ENCODE measurements at places on chromosomes 16 and 17.

- DNase-seq: no peak
These were observed 44.9 kb upstream of the CDC42EP4 start for GRCh38 chr17:73356561-73357170.

DNA sequence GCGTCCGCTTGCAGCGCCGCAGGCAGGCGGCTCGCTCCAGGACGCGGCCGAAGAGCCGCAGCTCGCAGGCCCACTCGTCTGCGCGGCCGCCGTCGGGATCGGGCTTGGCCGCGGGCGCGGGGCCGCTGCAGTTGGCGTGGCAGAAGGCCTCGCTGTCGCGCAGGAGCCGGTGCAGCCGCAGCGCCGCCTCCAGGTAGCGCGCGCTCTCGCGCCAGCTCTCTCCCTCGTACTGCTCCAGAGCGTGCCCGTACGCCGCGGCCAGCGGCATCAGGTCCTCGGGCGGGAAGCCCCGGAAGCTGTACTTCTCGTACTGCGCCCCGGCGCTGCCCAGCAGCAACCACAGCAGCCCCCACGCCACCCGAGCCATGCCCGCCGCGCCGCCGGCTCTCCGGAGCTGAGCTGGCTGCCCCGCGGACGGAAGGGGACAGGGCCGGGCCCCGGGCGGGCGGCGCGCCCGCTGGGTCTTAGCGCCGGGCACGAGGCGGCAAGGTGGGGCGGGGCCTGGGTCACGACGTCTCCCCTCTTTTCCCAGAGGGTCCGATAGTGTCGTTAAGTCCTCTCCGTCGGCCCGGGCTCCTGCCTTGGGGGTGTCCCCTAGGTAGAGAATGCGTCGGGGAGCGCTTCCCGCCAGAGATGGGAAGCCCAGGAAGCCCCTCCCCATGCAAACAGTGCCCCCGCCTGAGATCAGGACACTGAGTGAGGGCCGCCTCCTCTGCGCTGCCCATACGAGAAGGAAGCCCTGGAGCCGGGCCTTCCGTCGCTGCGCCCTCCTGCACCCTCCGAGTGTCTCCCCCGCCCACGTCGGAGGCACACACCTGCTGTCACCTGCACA, at the start of gene P3H4:
P3H4 (minus strand) TSS at position 401 of the 832 bp plus-strand sequence; CDS start at position 367, 34 bp downstream.
- DNase-seq: no peak

- no peak for DNase-seq
These were observed 3.7 kb upstream of the STAT5A start for GRCh38 chr17:42284566-42284965.

GRCh38 chr16:49194537-49195236, 87.0 kb downstream of the CBLN1 start:
- DNase-seq: no peak

- no peak for DNase-seq
These were observed 24.9 kb upstream of the RHBDL3 start for GRCh38 chr17:32240750-32241149.

- DNase-seq: no peak
These were observed 11.1 kb downstream of the TRPV3 start for GRCh38 chr17:3546521-3546920.

GRCh38 chr17:27526604-27527002, 70.4 kb downstream of the KSR1 start:
- no peak for DNase-seq

DNA sequence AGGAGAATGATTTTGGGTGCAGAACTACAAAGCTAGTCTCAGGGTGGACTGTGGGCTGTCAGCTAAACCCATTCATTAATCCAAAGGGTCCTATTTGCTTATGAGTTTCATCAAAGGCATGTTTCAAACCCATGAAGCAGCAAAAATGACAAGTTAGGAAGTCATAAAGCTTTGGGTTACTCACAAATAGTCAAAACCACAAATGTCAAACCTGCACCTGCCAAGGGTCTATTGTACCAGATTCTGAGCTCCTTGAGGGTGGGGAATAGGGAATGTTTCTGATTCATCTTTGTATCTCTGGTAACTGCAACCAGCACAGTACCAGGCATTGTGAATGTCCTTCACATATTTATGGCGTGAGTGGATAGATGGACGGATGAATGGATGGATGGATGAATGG, 317.7 kb downstream of the MAF start:
- no peak for DNase-seq

DNA sequence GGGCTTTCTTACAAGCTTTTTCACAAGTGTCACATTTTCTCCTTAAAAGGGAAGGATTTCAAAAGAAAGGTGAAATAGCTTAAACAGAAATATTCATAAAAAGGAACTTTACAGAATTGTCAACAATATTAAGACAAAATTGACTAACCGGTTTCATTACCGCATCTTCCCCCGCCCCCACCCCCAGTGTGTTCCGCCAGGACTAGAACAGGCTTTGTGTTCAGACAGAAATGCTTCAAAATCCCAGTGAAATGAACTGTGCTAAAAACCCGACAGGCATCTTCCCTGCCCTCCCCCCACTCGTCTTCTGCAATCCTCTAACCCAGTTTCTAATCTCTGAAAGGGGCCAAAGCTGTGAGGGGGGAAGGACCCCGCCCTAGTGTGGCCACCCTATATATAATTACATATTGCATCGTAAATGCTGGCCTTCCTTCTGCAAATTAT, 990 bp upstream of the ROGDI start:
- DNase-seq: no peak

- peak; percentile 16 for DNase-seq
These were observed 4.7 kb downstream of the COQ7 start for GRCh38 chr16:19071811-19072777.

- DNase-seq: no peak
These were observed 9.7 kb downstream of the ERN1 start for GRCh38 chr17:64120159-64120810.

- DNase-seq: no peak
These were observed 31.9 kb upstream of the MPHOSPH6 start for GRCh38 chr16:82201926-82202325.

DNA sequence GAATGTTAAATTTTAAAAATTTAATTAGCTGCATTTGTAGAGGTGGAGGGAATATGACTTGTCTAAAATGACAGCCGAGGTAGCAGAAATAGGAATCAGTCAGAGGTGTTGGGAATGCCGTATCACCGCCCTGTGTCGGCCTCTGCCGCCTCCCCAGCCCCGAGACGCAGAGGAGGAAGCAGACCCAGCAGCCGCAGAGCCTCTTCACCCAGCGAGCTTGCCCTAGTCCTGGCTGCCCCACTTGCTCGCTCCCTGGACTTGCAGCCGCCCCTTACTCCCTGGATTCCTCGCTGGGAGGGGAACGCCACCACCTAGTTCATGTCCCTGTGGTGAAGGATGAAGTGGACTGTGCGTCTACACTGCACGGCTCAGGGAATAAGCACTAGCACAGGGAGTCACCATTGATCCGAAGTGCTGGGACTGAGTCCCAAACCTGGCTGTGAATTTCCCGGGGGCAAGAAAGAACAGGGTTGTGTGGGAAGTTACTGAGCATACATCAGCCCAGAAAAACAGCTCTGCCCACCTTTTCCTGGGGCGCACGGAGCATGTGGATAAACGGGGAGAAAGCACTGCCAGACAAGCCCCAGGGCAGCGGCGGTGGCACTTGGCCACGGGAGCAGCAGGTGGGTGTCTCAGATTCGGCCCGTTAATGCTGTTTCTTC, 76.8 kb downstream of the RPTOR start:
- DNase-seq: no peak

- peak; percentile 11 for DNase-seq
These were observed 4.0 kb downstream of the SLC35B1 start for GRCh38 chr17:49703557-49704277.

DNA sequence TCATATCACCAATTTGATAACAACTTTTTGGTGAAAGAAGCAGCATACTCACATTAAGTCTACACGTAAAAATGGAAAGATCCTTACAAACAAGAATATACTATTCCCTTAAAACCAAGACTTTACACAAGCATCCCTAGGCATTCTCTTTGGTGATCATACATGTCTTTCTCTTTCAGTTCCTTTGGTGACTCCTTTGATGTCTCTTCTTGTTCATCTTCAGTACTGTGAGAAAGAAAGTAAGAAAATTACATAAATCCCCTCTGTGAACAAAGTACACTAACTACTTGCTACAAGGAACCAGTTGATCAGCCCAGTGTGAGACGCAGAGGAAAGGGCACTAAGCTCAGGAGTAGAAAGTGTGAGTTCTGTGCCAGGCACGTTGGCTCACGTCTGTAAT, 59.6 kb upstream of the MTMR4 start:
- no peak for DNase-seq

- peak; percentile 58 for DNase-seq
These were observed 3.6 kb upstream of the LITAFD start for GRCh38 chr16:8878523-8878911.

All from AG09309 (cell line).